ENCODE measurements at places on chromosomes 2 and 18. TPM values are rescaled to one million over a fixed set of nuclear protein-coding genes. Genes with fewer than 3 reads are reported as not detected.
A peak's percentile ranks its signal among the peaks of the same experiment; 100 is the strongest.

- DNase-seq: no peak
Observed at GRCh38 chr2:52611759-52612158, 1155.8 kb upstream of the CHAC2 start.

DNA sequence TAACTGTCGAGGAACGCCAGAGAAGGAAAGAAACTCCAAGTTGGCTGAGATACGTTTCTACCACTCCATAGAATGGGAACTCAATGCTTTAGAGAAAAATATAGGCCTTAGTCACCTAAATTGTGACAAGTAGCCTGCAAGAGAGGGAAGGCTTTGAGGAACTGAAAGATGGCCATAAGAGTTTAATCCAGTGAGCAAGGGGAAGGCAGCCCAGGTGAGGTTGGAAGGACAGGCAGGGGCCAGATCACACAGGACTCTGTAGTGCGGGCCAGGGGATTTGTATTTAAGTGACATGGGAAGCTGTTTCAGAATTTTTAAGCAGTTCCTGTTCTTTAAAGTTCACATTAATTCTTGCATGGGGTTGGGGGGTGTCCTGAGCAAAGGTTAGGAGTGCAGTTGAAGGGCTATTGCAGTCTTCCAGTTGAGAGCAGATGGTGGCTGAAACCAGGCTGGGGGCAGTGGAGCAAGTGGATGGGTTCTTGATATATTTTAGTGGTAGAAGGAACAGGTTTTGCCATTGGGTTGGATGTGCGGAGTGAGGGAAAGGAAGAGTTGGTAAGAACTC lies 138.9 kb upstream of the PELI1 start:
- DNase-seq: no peak

GRCh38 chr2:164032995-164033394 lies 297.2 kb upstream of the FIGN start:
- no peak for DNase-seq

DNA sequence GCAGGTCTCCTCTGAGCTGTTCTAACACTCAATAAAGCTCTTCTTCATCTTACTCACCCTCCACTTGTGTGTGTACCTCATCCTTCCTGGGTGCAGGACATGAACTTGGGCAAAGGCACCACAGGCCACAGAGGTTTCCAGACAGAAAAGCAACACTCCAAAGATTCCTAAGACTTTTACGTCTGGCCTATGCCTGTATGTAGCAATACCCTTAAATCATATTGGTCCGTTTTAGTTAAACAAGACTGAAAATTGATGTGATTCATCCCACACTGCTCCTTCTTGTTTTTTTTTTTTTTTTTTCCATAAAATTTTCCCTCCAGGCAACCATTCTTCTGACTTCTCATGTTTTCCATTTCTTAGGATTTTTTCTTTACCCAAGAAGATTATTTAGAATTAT lies 404.3 kb downstream of the PID1 start:
- DNase-seq: no peak

GRCh38 chr2:135845257-135845656 lies 8.3 kb upstream of the LCT start:
- DNase-seq: no peak

GRCh38 chr2:196277002-196277401 lies 105.6 kb upstream of the STK17B start:
- no peak for DNase-seq

GRCh38 chr18:77068321-77069312 lies 64.0 kb downstream of the MBP start:
- peak; percentile 82 for DNase-seq

DNA sequence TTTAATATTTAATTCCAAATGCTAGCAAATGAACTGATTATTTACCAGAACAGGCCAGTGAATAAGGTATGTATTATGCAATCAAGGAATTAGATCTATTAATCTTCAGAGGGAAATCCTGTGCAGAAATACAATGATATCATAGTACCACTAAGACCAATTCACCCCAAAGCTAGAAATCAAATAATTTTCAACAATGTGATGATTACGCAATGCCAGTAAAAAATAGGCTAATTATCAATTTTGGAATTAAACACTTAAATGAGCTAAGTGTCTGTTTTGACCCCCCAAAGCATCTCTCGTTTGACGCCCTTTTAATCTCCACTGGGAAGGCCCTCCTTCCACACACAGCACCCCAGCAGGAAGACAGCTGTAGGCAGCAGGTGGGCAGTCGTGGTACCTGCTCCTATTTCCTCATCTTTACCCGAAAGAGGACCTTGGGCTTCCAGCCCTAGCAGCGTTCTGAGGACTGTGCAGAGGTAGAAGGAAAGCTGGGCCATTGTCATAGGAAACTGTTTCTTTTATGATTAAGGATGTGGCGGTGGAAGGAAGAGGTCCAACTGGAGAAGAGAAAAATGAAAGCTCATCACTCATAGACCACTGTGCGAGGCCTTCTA lies 84.7 kb downstream of the MBP start:
- peak; percentile 32 for DNase-seq

DNA sequence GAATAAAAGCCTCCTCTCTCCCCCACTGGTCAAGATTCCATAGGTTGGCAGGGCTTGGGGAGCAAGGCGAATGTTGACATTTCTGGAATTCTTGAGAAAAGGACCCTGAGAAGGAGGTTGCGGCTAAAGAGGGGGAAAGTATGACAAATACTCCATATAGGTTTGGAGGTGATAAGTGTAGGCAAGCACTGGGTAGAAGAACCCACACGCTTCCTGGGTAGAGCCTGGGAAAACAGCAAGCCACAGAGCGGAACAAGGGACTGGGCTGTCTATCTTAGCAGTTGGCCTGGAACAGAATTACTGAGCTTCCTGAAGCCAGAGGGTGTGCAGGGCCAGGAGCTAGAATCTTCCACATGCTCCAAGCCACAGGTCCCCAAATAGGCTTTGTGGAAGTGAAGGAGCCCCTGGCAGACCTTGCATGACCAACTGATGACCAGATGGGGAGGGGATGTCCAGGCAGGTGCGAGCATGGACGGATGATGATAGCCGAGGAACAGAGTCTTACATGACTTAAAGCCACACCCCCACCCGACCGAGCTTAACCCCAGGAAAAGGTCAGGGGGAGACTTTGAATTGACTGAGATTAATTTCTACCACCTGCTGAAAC lies 9.9 kb downstream of the PRKAG3 start:
- DNase-seq: peak; percentile 55

- no peak for DNase-seq
Observed at GRCh38 chr2:15798701-15799431, 141.5 kb upstream of the MYCN start.

GRCh38 chr18:2985628-2986027 lies 27.3 kb downstream of the LPIN2 start:
- DNase-seq: no peak

GRCh38 chr2:235551965-235552364 lies 58.1 kb downstream of the AGAP1 start:
- no peak for DNase-seq

DNA sequence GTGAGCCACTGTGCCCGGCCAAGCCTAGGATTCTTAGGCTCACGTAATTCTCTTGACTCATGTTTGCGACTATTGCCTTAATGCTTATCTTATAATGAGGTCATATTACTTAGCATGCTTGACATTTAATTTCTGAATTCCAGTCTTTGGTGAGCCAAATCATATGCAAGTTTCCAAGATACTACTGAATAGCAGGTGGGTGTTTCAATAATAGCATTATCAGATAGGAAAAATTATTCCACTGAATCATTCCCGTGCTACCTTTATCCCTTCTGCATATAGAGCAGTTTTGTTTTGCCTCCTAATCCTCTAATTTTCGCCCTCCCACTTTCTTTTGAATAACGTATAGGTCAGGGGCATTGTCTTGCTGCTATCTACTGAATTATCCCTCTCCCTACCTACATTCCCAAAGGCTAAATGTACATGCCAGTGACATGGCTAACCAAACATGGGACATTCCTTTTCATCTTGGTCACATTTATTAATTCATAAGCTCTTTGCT lies 4.9 kb downstream of the DAW1 start:
- no peak for DNase-seq

The POTEJ gene
- total RNA-seq: not detected

The CCDC102B gene
- 10.4 TPM for total RNA-seq

The ABCG5 gene
- not detected for total RNA-seq

The MDH1 gene
- 158 TPM for total RNA-seq

The UGT1A6 gene
- total RNA-seq: not detected

The FAM237A gene
- total RNA-seq: not detected

The SLC4A3 gene
- total RNA-seq: 10.1 TPM

The MZT2A gene
- total RNA-seq: 44.5 TPM

The GYPC gene
- 115 TPM for total RNA-seq

The GKN2 gene
- not detected for total RNA-seq

All from posterior vena cava (tissue), 2 donors.